Osteoblast (primary cell): ENCODE measurements at places on chromosomes 4 and X.

- no peak overlapping the region for H3K4me3 ChIP-seq
- no peaks in the 10 kb centered on the region for H3K27me3 ChIP-seq
- no peak overlapping the region for H3K27ac ChIP-seq
- H3K36me3 ChIP-seq = no peaks in the 10 kb centered on the region
Measured at GRCh38 chr4:114921790-114922591, 191.4 kb downstream of the NDST4 start.

DNA sequence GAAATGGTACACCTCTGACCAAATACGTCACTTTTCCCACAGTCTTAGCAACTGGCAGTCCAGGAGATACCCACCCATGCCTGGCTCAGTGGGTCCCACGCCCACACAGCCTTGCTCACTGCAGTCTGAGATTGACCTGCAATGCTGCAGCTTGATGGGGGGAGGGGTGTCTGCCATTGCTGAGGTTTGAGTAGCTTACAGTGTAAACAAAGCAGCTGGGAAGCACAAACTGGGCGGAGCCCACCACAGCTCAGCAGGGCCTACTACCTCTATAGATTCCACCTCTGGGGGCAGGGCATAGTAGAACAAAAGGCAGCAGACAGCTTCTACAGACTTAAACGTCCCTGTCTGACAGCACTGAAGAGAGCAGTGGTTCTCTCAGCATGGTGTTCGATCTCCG, 52.7 kb downstream of the AMER1 start:
- no peak overlapping the region for H3K4me3 ChIP-seq
- DNase-seq = no peak
- H3K27ac ChIP-seq = no peak overlapping the region
- no peaks in the 10 kb centered on the region for H3K36me3 ChIP-seq
- no peaks in the 10 kb centered on the region for H3K27me3 ChIP-seq

GRCh38 chr4:25818876-25819275, 43.9 kb downstream of the SEL1L3 start:
- no peak overlapping the region for H3K27ac ChIP-seq
- H3K4me1 ChIP-seq = peaks cover 51% of the 10 kb centered on the region
- H3K4me3 ChIP-seq = no peak overlapping the region
- H3K36me3 ChIP-seq = peaks cover 30% of the 10 kb centered on the region
- no peak for DNase-seq

- peaks cover 8% of the 10 kb centered on the region for H3K27me3 ChIP-seq
- no peak overlapping the region for H3K4me3 ChIP-seq
- no peaks in the 10 kb centered on the region for H3K36me3 ChIP-seq
- no peaks in the 10 kb centered on the region for H3K4me1 ChIP-seq
Measured at GRCh38 chr4:6458528-6458927, 13.9 kb downstream of the PPP2R2C start.

GRCh38 chrX:9533611-9534010, 68.8 kb downstream of the TBL1X start:
- no peak overlapping the region for H3K4me3 ChIP-seq
- no peaks in the 10 kb centered on the region for H3K27me3 ChIP-seq
- H3K27ac ChIP-seq = no peak overlapping the region
- DNase-seq = no peak
- no peaks in the 10 kb centered on the region for H3K36me3 ChIP-seq

- peak overlapping the region; percentile 65 for H3K27ac ChIP-seq
- peak; percentile 98 for DNase-seq
- no peaks in the 10 kb centered on the region for H3K36me3 ChIP-seq
Measured at GRCh38 chr4:8200302-8200975, 1.3 kb downstream of the SH3TC1 start.
